Right lung (tissue), 10 donors: ENCODE measurements at places on chromosomes 4 and X.

DNA sequence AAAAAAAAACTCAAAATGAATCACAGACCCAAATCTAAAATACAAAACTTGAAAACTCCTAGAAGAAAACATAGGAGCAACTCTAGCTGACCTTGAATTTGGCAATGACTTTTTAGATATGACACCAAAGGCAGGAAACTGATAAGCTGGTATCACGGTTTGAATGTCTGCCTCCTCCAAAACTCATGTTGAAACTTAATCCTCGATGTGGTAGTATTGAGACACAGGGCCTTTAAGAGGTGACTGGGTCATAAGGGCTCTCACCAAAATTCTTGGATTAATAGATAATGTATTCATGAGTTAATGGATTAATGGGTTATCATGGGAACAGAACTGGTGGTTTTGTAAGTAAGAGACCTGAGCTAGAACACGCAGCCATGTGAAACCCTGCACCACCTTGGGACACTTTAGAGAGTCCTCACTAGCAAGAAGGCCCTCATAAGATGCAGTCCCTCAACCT lies 40.5 kb downstream of the FRYL start:
- DNase-seq = no peak

DNA sequence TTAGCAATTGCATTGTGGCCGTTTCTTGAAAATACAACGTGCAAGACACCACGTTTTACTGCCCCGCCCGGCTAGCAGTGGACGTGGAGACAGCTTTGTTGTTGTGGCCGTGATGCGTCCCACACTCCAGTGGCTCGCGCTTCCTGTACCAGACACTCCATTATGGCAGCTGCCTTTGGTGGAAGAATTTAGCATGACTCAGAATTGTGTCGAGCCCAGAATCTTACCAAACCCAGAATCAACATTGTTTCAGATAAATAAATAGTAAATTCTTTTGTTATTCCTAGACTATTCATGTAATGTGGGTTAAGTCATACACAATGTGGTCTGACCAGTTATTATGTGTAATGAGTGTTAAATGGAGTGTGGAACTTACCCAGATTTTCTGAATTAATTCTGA lies 25.3 kb upstream of the S100P start:
- no peak for DNase-seq

DNA sequence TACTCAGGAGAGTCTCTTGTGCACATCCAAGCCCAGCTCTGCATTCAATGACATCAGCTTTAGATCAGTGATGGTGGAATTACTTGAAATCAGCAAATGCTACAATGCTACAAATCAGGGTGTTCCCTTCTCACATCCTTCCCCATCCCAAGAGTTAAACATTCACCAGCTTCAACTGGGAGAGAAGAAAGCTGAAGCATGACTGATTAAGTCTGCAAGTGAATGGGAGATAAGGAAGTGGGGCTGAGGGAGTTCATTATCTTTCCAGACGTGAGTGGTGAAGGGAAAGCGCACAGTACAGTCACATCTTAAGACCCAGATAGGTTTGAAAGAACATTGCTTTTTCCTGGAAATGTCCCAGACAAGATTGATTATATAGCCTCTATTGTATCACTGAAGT lies 26.2 kb upstream of the MAP9 start:
- no peak for DNase-seq

DNA sequence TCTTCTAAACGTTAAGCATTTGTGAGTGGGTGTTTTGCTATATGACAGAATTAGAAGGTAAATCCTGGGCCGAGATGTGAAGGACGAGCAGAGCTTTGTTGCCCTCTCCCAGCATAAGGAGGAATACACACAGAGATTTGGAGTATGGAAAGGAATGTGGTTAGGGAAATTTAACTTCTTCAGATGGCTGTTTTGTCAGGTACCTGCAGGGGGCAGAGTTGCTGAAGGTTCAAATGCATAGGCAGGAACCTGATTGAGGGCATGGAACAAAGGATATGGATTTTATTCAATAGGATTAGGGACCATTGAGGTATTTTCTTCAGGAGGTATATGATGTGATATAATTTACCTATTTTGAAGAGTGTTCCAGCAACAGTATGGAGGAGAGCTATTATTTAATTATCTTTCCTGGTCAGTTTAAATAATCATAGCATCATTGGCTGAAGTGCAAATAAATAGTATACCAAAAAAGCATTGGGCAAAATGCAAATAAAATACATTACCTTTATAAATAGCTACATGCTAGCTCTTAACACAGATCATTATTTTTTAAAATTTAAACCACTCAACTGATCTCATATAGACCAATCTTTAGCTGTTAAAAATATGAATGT lies 143.6 kb downstream of the SLIT2 start:
- DNase-seq = no peak

DNA sequence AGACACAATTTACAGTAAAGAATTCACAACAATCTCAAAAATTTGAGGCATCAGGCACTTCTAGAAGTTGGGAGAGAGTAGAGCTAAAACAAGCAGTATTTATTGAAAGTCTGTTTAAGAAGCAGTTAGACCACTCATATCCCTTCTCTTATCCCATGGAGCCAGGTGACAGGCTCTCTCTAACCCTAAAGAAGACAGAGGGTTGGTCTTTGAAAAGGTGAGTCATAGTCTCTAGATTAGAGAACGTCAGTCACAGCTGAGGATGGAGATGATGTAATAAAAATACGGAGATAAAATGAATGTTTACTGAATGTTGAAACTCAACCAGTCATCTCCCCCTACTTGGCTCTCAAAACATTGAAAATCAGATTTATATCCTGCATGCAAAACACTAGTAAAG lies 223.8 kb downstream of the CHIC2 start:
- no peak for DNase-seq

GRCh38 chrX:84441143-84441542 lies 61.1 kb downstream of the HDX start:
- no peak for DNase-seq

- no peak for DNase-seq
Observed at GRCh38 chr4:76215077-76215476, 1.5 kb upstream of the SCARB2 start.

GRCh38 chr4:137660211-137660610 lies 127.9 kb upstream of the PCDH18 start:
- no peak for DNase-seq

DNA sequence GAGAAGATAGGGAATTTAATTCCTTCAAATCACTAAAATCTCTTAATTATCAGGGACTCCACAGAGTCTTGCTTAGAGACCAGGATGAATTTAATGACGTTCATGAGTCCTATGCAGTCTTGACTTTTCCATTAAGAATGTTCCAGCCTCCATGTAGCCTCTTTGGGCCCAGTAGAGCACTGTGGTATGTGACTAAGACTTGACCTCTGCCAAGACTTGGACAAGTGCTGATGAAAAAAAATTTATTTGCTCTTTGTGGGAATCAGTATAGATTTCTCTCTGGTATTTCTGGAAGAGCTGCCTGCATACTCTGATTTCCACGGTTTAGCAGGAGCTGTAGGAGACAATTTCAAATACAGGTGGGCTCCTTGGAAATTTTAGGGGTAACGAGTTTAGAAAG lies 40.6 kb downstream of the CHRDL1 start:
- DNase-seq = no peak

- no peak for DNase-seq
Observed at GRCh38 chr4:71400810-71401209, 62.0 kb downstream of the SLC4A4 start.

GRCh38 chrX:120331116-120331515 lies 19.9 kb upstream of the TMEM255A start:
- DNase-seq = no peak

GRCh38 chr4:74473155-74473811 lies 28.3 kb downstream of the AREG start:
- no peak for DNase-seq
